ENCODE measurements at places on chromosomes 5 and 9.

- no peak for DNase-seq
These were observed 24.9 kb downstream of the CDKN2A start for GRCh38 chr9:21969011-21969940.

- no peak for DNase-seq
These were observed 74.7 kb downstream of the HAPLN1 start for GRCh38 chr5:83645936-83646335.

DNA sequence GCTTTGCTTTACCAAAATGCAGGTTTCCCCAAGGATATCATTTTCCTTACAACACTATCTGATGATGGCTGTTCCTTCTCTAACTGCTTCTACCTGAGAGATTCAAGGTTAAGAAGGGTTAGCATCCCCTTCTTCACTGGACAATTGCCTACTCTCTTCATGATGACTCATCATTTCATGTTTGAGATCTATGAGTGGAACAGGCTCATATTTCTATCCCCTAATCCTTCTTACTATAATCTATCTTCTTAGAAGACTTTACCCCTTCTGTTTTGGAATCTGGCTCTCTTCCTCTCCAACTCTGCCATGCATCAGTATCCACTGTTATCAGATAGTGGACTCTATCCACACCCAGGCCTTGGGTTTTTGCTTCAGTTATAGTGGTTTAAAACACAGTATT, 54.3 kb downstream of the NR3C1 start:
- DNase-seq = no peak

GRCh38 chr5:181204113-181204825, 727 bp downstream of the TRIM7 start:
- DNase-seq = no peak

GRCh38 chr9:93204470-93205043, 20.6 kb downstream of the WNK2 start:
- DNase-seq = no peak

- DNase-seq = no peak
These were observed 970 bp upstream of the FUT7 start for GRCh38 chr9:137032858-137033257.

- DNase-seq = no peak
These were observed 2.6 kb upstream of the GZMK start for GRCh38 chr5:55021410-55021809.

DNA sequence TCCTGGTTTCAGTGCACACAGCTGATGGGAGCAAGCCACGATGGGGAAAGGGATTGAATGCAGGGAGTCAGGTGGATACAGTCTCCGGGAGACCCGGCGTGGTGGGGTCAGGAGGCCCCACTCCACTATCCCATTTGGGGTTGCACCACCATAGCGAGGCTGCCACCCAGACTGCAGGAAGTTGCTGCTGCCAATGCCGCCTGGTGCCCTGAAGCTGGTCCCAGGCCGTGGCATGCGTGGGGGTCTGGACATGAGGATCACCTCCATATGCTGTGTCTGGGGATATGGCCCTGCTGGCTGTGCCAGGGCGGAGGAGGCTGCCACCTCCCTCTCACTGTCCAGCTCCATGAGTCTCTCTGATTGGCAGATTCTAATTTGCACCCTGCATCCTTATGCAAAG, 45.3 kb downstream of the COL5A1 start:
- no peak for DNase-seq

DNA sequence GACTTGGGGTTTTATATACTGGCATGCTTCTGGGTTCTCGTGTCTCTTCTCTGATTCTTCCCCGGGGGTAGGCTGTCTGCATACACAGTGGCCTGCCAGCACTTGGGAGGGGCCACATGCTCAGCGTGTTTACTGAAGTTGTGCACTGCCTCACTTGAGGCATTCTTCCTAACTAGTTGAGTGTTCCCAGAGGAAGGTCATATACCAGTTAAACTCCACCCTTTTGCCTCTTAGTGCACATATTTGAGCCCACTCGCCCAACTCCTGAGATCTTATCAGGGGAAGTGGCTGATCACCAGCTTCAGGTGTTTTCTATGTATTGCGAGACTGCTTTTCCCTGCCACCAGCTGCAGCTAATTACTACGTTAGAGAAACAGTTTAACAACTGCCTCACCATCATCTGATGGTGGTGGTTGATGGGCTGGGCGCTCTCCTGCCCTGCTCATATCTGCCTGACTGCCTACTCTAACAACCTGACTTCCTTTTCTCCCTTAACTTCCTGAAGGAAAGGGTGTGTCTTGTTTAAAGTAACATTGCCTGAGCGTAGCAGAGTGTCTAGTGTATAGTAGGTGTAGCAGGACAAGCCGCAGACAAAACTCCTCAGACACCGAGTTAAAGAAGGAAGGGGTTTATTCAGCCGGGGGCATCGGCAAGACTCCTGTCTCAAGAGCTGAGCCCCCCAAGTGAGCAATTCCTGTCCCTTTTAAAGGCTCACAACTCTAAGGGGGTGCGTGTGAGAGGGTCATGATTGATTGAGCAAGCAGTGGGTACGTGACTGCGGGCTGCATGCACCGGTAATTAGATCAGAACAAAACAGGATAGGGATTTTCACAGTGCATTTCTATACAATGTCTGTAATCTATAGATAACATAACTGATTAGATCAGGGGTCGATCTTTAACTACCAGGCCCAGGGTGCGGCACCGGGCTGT, 60.1 kb upstream of the CLINT1 start:
- peak; percentile 35 for DNase-seq

DNA sequence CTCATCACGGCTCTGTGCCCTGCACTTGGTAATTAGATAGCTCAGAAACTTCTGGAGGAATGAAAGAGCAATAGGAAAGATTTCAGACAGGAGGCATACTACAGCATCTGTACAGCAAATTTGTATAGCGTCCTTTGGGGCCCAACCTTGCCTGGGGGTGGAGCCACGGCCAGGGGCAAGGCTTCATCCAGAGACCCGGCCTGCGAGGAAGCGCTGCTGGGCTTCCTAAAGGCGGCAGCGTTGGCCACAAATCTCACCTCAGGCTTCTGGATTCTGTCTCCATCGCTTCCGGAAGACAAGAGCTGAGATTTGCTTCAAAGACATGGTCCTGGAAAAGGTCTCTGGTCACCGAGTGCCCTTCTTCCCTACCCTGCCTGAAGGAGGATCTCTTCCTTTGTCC, 12.2 kb upstream of the SPATA31D1 start:
- DNase-seq = no peak

DNA sequence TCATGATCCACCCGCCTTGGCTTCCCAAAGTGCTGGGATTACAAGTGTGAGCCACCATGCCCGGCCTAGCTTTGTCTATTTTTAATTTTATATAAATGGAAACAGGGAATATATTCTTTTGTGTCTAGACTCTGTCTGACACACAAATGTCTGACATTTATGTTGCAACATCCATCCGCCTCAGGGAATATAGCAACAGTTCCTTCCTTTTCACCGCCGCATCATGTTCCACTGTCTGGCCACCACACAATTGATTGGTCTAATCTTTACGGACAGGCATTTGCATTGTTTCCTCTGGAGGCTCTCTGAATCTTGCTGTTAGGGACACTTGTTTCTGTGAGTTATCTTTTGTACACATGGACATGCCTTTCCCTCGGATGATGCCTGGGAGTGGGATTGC, 20.1 kb upstream of the TBC1D9B start:
- DNase-seq = no peak

DNA sequence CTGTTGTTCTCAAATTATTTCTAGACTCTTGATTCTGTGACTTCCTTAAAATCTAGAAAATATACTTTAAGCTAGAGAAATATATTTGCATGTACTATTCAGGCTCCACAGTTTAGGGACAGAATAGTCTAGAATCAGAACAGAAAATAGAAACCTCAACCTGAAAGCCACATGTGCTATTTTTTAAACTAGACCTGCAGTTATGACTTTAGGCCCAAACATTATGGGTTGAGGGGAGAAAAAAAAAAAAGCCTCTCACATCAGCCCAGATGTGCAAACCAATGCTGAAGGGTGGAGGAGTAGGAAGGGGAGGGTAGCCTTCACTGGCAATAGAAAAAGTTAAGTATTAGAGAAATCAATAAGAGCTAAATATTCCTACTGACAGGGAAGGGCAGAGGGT, 35.7 kb downstream of the ELL2 start:
- DNase-seq = no peak

DNA sequence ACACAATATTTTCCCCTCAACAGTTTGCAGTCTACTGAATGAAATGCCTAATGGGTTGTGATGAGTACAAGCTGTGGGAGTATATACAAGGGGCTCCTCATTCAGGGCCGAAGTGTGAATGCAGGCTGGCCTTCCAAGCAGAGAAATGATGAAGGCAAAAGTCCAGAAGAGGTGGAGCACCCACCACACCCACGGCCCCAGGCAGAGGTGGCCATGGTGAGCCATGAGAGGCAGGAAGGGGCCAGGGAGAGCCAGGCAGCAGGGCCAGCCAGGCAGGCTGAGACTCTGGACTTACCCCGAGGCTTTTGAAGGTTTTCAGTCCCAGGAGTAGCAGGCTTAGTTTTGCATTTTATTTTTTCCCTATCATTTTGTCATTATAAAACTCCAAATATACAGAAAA, 218.1 kb downstream of the AUH start:
- no peak for DNase-seq

GRCh38 chr5:115624994-115625393, 842 bp downstream of the TMED7 start:
- no peak for DNase-seq

All from H4 (cell line).